ENCODE measurements at places on chromosomes 11 and 22. TPM values are rescaled to one million over a fixed set of nuclear protein-coding genes. Genes with fewer than 3 reads are reported as not detected.
A peak's percentile ranks its signal among the peaks of the same experiment; 100 is the strongest.

- no peak for DNase-seq
Measured at GRCh38 chr11:117921893-117922292, 7.3 kb downstream of the TMPRSS13 start.

DNA sequence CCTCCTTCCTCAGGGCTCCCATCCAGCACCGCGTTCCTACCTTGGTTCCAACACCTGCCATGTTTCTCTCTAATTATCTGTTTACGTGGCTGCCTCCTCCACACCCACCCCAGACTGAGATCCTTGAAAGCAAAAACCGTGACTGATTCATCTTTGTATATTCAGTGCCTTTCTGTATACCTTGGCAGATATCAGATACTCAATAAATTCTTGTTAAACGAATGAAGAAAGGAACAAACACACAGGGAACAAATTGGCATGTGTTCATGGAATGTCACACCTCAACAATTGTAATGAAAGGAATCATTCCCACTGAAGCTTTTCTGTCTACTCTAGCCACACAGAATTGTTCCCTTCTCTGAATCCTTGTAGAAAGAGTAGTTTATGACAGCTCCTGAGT is 20.4 kb upstream of the LRRC55 start:
- no peak for DNase-seq

DNA sequence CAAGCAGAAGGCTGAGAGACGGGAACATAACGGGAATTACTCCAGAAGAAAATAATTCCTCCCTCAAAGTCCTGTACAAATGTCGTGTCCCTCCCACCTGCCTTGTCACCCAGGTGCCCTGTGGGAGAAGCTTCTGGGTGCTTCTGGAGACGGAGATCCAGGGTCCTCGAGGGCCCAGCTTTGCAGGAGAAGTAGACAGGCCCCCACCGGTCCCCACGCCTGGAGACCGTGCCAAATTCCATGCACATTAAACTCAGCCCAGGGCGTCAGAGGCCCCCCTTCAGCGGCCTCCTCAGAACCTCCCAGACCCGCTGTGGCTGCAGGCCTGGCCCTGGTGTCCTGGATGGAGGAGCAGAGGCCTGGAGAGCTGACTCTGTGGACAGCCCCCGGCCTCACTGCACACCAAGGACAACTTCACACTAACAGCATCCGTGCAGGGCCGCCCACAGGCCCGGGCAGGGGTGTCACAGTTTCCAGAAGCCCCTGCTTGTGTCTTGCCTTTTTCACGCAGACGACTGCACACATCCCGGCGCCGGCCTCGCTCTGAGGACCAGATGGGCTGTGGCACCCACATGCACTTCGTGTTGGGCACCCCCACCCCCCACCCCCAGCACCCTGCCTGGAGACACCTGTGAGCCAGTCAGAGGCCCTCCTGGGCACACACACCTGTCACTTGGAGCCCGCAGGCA is 734.3 kb downstream of the BRD1 start:
- no peak for DNase-seq

GRCh38 chr11:93028960-93029522 is 59.6 kb downstream of the MTNR1B start:
- DNase-seq = no peak

DNA sequence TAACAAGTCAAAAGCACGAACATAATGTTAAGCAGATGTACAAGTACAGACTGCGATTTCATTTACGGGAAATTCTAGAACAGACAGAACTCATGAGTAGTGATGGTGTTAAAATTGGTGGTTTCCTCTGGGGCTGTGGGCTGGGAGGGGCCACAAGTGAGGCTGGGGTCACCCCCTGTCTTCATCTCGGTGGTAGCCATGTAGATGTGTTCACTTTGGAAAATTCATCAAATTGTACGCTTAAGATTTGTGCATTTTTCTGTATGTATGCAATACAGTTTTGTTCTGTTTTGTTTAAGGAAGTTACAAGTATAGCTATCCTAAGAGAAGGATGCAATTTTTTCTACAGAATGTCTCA is 504 bp upstream of the ASCC2 start:
- no peak for DNase-seq

GRCh38 chr11:17457396-17458173 is 19.1 kb downstream of the ABCC8 start:
- no peak for DNase-seq

GRCh38 chr11:11215944-11216343 is 137.1 kb downstream of the CSNK2A3 start:
- DNase-seq = no peak

GRCh38 chr22:23292453-23293350 is 112.4 kb downstream of the BCR start:
- no peak for DNase-seq

DNA sequence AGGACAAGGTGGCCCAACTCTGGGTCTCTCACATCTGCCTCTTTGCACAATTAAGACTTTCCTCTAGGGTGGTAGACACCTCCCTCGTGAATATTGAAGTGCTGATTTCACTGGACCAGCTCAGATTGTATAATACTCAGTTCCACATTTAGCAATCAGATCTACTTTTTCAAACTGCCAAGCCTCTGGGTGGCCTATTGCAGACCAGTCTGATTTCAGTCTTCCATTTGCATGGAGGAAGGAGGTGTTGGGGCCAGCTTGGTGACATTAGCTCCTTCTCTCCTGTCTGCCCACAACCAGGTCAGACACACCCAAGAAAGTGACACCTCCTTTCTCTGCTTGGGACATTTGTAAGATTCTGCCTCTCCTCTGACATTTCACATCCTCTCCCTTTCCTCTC is 78.2 kb downstream of the PPFIBP2 start:
- no peak for DNase-seq

DNA sequence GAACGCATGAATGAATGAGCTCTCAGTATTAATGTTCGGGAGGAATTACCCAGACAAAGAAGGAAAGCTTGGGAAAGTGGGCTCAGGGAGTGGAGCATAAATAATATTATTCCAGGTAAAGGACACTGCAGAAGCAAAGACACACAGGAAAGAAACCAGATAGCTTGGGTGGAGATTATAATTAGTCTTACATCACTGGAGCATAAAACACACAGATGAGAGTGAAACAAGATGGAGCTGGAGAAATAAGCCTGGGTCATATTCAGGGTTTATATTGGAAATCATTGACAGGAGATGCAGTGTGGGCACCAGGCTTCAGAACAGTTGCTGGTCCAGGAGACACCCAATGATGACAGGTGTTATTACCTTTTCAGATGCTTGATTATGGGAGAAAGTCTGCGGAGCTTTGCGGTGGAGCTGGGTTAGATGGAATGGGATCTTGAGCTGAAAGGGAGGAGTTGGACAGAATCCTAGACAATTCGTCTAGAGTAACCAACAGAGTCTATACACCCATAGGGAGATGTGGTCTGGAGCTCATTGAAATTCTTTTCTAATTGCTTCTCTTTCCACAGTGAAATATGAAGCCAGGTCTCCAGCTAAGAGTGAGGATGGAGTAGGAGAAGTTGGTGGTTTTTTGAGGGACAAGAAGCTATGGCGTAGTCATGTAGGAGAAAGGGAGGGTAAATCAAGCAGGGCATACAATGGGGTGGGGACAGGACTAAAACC is 227.2 kb downstream of the FAM76B start:
- no peak for DNase-seq

- DNase-seq = peak; percentile 61
Measured at GRCh38 chr11:61966734-61967115, 709 bp downstream of the FTH1 start.

DNA sequence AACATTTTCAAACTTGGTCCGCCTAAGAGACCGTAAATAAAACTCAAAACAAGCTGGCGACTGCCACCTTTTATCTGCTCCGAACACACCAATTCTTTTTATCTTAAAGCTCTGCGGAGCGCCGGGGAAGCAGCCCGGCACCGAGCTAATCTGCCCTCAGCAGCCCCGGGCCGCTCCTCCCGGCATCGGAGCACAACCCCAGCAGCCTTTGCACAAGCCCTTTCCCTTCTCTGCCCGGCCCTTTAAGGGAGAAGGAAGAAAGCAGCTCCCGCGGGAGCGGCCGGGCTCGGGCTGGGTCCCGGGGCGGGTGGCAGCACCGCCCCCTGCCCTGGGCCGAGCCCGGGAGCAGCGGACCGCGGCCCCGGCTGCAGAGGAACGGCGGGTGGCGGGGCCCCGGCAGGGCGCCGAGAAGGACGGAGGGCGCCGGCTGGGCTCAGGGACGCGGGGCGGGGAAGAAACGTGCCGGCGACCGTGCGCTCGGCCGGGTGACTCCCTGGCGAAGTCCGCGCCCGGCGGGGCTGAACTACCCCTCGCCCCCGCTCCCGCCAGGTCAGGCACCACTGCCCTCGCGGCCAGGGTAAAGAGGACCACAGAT is 133.6 kb upstream of the C11orf58 start:
- DNase-seq = peak; percentile 73

GRCh38 chr22:41132550-41132949 is 40.2 kb downstream of the EP300 start:
- no peak for DNase-seq

DNA sequence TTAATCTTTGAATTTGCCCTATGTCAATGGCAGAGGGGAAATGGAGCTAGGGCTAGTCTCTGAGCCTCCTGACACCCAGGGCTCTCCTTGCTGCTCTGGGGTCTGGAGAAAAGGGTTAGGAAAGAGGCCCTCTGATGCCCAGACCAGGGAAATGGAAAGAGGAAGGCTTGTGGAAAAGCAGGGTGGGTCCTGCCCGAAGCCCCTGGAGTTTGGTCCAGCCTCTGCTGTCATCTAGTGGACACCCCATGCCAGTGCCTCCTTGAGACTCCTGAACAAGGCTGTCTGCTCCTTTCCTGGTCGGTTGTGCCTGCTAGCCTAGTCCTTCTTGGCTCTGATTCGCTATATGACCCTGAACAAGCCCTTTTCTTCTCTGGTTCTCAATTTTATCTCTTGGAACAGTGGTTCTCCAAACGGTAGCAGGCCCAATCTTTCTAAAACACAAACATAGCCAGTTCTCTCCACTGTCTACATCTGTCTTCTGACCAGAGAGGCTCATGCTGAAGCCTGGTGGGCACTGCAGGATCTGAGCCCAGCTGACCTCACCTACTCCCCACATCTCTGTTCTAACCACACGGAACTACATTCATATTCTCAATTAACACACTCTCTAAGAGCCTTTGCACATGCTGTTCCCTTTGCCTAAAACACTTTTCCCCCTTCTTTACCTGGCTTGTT is 8.8 kb upstream of the PLA2G3 start:
- peak; percentile 47 for DNase-seq

DNA sequence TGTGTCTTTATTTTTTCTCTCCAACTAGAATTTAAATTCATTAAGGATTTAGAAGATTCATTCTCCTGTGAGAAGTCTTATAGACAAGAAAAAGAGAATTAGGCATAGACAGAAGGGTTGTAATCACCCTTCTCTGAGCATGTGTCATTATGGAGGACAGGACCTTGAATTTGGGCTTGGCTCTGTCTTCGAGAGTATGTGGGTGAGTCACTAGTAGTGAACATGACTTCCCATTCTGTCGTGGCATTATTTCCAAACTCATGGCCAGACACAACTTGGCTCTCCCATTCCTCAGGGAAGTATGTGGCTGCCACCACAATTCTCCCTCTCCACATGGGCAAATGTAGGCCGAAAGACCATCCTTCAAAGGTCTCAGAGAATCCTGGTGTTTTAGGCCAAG is 14.3 kb upstream of the ANKK1 start:
- peak; percentile 3 for DNase-seq

GRCh38 chr11:119210050-119210449 is 3.9 kb downstream of the CBL start:
- DNase-seq = peak; percentile 9

DNA sequence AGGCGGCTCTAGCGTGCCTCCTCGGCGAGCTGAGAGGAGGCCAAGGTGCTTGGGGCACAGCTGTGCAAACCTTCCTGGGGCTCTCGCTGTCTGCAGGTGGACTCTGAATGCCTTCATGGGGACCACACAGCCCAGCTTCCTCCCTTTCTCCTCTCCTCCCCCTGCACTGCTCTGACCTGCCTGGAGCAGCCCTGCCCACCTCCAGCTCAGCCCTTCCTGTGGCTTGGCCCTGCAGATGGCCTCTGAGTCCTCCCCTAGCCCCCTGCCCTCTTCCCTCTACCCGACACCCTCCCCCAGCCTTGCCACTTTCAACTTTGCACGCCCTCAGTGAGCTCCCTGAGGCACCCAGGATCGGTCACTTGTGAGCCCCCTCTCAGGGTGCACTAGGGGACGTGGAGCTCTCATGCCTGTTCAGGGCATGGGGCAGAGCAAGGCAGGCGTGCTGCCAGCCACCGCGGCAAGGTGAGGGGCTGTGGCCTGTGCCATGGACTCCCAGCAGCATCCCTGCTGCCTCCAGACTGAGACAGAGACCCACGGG is 31.4 kb downstream of the PPM1F start:
- no peak for DNase-seq

GRCh38 chr11:129999407-129999806 is 3.2 kb downstream of the PRDM10 start:
- no peak for DNase-seq

DNA sequence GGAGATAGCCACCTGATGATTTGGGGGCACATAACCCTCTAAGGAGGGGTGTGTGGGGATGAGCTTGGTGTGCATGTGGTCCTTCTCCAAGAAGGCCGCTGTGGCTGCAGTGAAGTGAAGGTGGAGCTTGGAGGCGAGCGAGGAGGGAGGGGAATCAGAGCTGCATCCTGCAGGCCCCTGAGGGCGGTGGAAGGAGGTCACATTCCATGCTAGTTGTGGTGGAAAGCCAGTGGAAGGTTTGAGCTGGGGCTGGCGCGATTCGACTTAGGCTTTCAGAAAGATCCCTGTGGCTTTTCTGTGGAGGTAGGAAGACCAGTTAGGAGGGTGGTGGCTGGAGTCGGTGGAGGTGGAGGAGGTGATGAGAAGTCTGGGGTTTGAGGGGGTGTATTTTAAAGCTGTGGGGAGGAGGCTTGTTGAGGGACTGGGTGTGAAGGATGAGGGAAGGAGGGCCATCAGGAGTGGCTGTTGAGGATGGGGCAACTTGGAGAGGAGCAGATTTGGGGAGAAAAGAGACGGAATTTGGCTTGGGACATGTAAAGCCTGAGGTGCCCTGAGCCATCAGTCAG is 62.0 kb downstream of the TBC1D22A start:
- no peak for DNase-seq

GRCh38 chr11:132310390-132311375 is 940.3 kb downstream of the NTM start:
- DNase-seq = no peak

GRCh38 chr11:128625326-128625725 is 38.0 kb upstream of the ETS1 start:
- DNase-seq = no peak

DNA sequence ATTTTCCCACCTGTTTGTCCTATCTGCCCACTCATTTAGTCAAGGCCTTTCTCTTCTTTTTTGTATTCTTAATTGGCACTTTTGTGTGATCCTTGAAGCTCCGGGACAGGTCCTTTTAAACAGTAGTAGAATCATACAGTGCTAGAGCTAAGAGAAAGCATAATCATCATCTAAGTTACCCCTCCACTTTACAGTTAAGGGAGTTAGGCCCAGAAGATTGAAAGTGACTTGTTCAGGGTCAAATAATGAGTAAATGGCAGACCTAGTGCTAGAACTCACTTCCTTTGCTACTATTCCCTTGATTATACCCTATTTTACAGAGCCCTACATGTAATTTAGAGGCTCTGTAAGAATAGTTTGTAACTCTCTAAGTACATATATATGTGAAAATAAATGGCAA is 2.5 kb downstream of the USP47 start:
- no peak for DNase-seq

The FAM180B gene
- total RNA-seq = not detected

The PIWIL4 gene
- 0.05 TPM for total RNA-seq

The DGCR6 gene
- 0.95 TPM for total RNA-seq

The MMP1 gene
- 0.29 TPM for total RNA-seq

The DCPS gene
- 13.5 TPM for total RNA-seq

The RFPL2 gene
- total RNA-seq = not detected

The CEND1 gene
- total RNA-seq = 0.21 TPM

All from SJSA1 (cell line).